ENCODE measurements at places on chromosomes 13 and 19.

- DNase-seq: no peak
Measured at GRCh38 chr19:15307169-15307568, 25.2 kb downstream of the BRD4 start.

- DNase-seq: peak; percentile 90
Measured at GRCh38 chr19:55383279-55384130, 587 bp downstream of the TMEM238 start.

GRCh38 chr19:7668842-7669241 is at the start of gene RETN:
TSS of gene RETN (plus strand) at chr19:7669049. CDS start at chr19:7669327, 278 bp downstream.
- DNase-seq: no peak

GRCh38 chr13:98568918-98569317 is 8.0 kb downstream of the STK24 start:
- DNase-seq: no peak

GRCh38 chr13:48448285-48448958 is 35.5 kb upstream of the LPAR6 start:
- peak; percentile 24 for DNase-seq

DNA sequence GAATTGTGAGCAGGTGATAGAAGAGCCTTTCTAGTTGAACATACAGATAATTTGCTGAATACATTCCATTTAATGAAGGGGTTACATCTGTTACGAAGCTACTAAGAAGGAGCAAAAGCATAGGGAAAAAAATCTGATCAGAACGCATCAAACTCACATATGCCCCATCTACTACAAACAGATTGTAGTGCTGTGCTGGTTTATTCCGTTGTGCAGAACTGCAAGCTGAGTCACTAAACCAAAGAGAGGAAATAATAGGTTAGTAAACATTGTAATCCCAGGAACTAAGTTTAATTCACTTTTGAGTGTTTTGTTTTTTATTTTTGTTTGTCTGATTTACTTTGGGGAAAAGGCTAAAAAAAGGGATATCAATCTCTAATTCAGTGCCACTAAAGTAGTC is 136.3 kb downstream of the CDK8 start:
- DNase-seq: peak; percentile 82

DNA sequence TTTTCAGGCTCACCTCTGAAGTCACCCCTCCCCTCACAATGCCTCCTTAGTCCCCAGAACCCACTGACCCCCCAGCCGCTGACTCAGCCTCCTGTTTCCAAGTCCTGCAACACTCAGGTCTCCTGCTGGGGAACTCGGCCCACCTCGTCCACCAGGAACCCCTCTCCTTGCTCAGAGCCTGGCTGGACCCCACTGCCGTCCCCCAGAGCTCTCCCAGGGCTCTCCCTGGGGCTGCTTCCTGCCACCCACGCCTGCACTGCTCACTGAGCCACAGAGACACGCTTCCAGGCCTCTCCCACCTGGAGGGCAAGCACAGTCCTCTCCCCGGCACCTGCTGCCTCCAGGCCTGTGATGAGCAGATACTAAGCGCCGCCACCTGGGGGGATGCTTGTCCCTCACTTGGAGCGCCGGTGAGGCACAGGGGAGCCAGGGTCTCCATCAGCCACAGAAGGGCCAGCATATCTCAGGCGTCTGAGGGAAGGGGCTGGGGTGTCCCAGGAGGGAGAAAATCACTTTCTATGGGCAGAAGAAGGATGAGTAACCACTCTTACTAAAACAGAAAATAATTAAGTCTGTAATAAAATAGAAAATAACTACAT is 53.8 kb downstream of the KLF2 start:
- no peak for DNase-seq

DNA sequence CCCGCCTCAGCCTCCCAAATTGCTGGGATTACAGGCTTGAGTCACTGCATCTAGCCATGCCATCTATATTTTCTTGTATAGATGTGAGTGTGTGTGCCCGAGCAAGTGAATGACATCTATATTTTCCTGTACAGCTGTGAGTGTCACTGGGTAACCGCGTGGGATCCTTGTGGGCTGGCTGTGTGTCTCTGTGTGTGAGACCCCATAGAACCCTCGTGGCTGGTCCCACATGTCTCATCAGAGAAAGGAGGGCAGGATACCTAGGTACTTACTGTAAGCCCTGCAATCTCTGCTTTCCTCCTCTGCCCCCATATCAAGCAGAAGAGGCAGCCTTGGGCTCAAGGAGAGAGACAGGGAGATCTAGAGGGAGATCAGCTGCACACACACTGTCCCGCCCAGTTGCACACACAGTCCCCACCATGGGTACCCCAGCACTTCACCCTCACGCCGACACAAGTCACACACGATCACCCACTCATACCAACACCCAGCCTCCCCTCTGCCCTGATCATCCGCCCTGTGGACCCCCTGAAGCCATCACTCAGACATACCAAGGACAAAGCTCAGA is 655 bp downstream of the DENND1C start:
- DNase-seq: no peak

GRCh38 chr19:2814426-2814825 is 5.2 kb upstream of the ZNF554 start:
- DNase-seq: no peak

GRCh38 chr13:78402708-78403400 is 200.5 kb downstream of the POU4F1 start:
- no peak for DNase-seq

DNA sequence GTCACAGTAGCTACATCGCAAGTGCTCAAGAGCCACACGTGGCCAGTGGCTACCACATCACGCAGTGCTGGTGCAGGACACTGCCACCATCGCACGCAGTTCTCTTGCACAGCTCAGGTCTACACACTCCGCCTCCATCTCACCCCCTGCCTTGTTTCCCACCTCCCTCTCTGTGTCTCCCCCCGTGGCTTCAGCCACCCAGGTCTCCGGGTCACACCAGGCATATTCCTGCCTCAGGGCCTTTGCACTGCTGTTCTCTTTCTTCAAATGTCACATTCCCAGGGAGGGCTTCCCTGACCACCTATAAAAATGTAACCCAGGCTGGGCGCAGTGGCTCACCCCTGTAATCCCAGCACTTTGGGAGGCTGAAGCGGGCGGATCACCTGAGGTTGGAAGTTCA is 10.6 kb downstream of the CCDC8 start:
- DNase-seq: no peak

DNA sequence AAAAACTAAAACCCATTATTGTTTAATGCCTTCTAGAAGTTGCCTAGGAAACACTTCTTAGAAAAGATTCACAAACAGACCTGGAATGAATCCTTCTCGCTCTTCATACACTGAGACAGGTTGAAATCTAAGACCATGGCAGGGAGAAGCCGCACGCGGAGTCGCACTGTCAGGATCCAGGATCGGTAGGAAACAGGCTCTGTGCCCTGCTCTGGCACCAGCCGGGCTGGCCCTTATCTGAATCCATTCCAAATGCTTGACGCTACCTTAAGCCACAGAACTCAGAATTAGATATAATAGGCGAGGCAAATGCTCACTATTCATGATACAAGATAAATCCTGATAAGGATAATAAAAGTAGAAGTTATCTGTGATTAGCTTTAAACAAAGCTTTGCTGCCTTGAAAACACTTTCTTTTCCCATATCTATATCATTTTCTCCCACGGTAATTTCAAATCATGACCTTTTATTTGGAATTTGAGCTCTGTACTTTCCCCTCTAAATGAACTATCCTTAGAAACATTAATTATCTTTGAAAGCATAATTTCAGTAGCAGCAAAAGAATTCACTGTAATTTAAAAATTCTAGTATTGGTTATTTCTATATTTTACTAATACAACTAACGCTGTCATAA is 385.6 kb downstream of the IRS2 start:
- DNase-seq: no peak

DNA sequence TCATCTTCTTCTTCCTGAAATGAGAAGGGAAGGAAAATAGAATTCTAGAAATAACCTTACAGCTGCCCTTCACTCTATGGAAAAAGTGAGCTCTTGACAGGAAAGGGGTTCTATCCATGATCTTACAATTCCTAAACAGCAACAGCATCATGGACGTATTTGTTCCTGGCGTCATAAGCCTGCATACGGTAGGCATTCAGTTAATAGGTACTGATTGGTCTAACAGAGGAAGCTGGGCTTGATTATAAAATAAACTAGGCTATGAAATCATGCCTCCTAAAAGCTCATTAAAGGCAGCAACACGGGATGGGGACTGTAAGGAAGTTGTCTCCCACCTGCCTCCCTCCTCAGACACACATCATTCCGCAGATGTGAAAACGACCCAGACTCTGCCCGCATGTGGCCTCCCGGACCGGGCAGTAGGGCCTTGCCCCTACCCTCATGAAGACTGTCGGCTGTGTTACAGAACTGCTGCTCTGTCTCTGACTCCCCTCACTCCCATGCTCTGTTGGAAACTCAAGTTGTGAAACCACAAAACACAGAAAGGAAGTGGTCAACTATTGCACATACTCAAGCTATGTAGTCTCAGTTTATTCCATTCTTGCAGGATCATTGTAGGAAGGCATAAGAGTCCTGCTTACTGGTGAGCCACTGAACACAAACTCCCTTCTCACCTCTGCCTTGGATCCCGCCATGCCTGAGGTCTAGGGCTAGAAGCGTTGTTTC is 129.8 kb downstream of the DLEU7 start:
- DNase-seq: no peak

DNA sequence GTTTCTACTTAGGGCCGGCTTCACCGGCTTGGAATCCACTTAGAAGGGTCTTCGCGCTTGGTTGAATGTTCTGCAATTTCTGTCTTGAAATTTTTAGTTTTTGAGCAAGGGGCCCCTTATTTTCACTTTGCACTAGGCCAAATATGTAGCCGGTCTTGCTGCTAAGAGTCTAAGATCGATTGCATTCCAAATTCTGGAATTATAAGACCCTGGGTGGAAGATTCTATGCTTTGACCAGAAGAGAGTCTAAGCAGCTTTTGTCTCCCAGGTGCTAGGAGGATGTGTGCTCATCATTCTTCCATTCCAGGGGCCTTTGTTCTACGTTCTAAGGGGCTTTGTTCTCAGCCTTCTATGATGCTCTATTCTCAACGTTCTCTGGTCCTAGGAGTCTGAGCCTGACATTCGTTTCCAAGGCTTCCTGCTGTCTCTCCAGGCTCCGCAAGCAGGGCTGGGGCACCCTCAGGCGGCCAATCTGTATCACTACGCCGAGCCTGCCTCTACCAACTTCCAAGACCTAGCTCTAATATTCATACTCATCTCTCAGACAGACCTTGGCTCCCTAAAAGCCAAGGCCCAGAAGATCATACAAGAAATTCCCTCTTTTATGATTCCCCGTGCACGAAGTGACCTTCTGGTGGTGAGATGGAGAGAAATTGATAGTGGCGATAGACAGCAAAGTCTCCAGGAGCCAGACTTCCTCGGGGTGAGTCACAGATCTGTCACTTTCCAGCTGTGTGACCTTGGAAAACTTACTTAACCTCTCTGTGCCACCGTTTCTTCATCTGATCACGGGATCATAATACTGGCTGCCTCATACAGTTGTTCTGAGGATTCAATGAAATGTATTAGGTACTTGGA is 982 bp upstream of the DACT3 start:
- peak; percentile 96 for DNase-seq

GRCh38 chr13:47337781-47338507 is 441.1 kb upstream of the HTR2A start:
- DNase-seq: peak; percentile 33

GRCh38 chr13:107669391-107669993 is 545.8 kb downstream of the LIG4 start:
- peak; percentile 56 for DNase-seq

DNA sequence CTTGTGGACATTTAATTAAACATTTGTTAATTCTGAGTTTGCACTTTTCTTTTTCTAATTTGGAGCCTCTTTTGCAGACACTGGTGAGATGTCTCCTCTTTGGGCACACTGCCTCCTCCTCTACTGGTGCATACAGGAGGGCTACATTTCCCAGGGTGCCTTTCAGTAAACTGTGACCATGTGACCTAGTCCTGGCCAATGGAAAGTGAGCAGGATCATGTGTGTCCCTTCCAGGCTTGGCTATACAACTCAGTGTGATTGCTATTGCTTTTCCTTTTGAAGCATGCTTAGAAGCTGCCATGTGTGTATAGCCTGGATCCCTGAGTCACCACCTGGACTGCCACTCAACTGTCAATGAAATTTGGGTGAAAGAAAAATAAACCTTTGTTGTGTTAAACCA is 4.5 kb downstream of the IZUMO2 start:
- DNase-seq: no peak

DNA sequence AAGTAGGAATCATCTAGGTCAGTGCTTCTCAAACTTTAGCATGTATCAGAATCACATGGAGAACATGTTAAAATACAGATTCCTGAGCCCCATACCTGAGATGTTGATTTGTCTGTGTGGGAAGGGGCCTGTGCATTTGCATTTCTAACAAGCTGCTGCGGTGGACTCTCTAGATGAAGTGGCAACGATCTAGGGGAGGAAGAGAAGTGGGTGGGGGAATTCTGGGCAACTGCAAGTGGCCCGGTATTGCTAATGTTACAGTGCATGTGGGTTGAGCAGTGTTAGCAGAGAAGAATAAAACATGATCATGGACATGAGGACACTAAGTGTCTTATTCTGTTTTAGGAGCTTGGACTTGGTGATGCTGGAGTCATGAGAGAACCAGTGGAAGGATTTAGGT is 329.0 kb downstream of the OLFM4 start:
- no peak for DNase-seq
